ENCODE measurements at places on chromosomes 5 and 9.

- no peak for DNase-seq
These were observed 209.5 kb upstream of the S1PR3 start for GRCh38 chr9:88781628-88782391.

DNA sequence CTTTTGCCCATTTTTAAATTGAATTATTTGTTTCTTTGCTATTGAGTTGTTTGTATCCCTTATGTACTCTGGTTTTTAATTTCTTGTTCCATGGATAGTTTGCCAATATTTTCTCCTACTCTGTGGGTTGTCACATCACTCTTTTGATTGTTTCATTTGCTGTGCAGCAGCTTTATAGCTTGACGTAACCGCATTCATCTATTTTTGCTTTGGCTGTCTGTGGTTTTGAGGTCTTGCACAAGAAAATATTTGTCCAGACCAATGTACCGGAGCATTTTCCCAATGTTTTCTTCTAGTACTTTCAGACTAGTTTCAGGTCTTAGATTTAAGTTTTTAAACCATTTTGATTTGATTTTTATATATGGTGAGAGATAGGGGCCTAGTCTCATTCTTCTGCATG, 36.2 kb upstream of the ZNF366 start:
- no peak for DNase-seq

GRCh38 chr5:133977161-133977787, 8.8 kb upstream of the C5orf15 start:
- DNase-seq = no peak

GRCh38 chr5:103041071-103041676, 78.8 kb downstream of the GIN1 start:
- DNase-seq = no peak
